ENCODE measurements at places on chromosomes 2 and 18. TPM values are rescaled to one million over a fixed set of nuclear protein-coding genes. Genes with fewer than 3 reads are reported as not detected.

PAX8 gene
- total RNA-seq, result 1.5 TPM

DSG4 gene
- not detected for total RNA-seq

ZSWIM2 gene
- not detected for total RNA-seq

LIMS3 gene
- 6.1 TPM for total RNA-seq

ADD2 gene
- 0.36 TPM for total RNA-seq

CRYGC gene
- total RNA-seq, result not detected

PROM2 gene
- total RNA-seq, result 0.18 TPM

RGPD4 gene
- 0.16 TPM for total RNA-seq

ABCG5 gene
- total RNA-seq, result not detected

ADRA2B gene
- total RNA-seq, result under 0.01 TPM

NAB1 gene
- total RNA-seq, result 34.4 TPM

RETREG2 gene
- 76.0 TPM for total RNA-seq

ZSCAN30 gene
- 22.6 TPM for total RNA-seq

REG1B gene
- total RNA-seq, result not detected

MAL gene
- total RNA-seq, result not detected

TRAPPC8 gene
- 18.8 TPM for total RNA-seq
